ENCODE measurements at places on chromosomes 6 and 20.

GRCh38 chr20:8424010-8424409, 291.9 kb downstream of the PLCB1 start:
- no peak for DNase-seq

DNA sequence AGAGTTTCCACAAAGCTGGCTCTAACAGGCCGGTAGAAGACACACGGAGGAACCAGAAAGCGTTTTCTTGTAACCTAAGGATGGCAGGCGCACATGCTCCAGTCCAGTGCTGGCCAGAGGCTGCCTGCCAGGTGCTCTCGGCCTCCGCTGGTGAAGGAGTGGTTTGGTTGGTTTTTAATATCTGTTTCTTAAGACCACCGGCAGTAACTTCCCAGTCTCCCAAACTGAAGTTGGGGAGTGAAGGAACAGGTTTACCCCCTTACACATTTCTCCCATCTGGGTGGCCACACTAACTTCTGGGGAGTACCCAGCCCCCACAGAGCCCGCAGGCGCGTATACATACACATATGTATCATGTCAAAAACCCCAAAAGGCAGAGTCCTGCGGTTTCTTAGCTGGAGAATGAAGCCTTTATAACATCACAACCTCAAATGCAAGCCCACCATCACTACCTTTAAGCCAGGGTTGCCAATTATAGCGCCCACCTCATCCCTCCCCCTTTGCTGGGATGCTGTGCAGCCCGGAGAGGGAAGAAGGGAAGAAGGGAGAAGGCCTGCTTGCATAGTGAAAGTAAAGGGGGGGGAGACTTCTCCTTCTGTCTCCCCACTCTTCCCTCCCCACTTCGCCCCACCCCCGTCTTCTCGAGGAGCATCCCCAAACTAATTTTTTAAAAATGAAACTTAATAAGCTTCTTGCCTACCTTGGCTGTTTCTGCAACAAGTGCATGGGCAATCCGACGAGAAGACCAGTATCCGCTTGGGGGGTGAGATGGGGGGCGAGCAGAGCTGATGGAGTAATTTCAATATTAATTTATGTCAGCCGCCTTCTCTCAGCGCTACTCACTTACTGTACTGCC, 1.0 kb downstream of the TRERF1 start:
- no peak for DNase-seq

- no peak for DNase-seq
Measured at GRCh38 chr6:3494391-3495100, 37.7 kb upstream of the SLC22A23 start.

DNA sequence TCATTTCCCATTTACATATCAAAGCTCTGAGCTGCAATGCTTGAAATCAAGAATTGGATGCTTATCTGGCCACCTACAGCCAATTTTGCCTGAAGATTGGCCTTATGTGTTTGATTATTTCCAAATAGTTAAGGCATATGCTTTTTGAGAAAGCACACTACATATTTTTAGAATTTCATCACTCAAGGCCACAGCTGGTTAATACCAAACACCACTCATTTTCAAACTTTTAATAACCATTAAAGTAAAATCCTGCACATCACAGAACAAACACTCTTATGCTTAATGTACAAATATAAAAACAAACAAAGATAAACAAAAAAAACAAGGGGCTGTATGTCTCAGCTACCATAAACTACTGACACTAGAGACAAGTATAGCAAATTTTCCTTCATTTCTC, 96.9 kb upstream of the HMGCLL1 start:
- DNase-seq: no peak

DNA sequence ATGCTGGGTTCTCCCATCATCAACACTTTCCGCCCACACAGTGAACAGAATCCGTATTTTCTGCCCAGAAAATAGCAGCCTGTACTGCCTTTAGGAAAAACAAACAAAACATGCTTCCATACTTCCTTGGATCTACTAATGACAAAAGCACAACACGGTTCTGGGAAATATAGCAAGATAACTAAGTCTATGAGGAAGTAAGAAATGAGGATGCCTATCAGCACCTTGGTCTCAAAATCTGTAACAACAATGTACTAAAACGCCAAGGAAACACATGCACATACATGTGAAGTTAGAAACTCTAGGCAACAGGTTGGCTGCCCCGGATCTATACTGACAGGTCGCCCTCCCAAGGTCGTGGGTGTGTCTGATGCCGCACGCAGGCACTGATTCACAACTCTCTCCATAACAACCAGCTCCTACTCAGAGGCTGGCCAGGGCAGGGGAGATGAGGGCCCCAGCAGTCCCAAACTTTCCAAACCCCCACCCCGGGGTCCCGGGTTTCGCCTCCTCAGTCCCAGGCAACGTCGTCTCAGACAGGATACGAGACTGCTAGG, 710 bp downstream of the BTBD9 start:
- no peak for DNase-seq

DNA sequence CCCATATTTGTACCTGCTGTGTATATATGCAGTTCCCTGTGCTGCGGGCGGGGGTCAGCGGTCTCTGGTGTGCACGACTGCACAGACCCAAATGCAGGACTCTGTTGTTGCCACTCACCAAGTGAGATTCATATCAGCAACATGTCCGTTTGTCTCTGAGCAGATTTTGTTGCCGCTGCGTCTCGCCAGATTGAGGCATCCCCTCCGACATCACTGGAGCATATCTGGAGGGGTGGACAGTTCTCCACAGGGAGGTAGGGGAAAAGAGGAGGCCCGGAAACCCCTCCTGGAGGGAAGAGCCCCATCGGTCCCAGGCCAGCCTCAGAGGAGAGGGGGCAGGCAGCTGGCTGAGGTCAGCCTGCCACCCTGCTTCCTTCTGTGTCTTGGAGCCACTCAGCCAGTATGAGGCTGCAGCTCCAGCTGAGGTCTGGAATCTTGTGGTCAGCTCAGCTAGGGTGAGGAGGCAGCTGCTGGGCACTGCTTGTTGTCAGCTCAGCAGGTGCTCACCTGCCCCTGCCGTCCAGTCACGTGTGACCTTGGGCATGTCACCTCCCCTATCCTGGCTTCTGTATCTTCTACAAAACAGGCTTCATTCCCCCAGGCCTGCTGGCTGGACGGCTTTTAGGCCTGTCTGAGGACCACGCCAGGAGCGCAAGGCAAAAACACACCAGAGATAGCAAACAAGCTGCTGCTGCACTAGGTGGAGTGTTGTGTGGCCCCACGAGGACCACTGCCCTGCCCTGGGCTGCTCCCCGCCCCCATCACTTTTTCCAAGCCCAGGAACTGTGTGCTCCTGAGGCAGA, 47.1 kb downstream of the HNF4A start:
- DNase-seq: no peak

DNA sequence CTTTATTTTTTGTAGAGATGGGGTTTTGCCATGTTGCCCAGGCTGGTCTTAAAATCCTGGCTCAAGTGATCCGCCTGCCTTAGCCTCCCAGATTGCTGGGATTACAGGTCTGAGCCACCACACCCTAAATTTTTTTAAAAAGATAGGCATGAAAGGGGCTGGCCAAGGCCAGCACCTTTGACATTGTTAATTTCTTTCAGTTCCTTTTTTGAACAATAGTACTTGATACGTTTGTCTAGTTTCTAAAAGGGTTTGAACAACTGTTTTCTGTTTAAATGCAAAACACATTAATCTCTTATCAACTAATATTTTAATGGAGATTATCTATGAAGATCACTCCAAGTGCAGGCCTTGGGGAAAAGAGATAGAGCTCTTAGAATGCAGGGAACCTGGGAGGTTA, 37.6 kb upstream of the PTPRK start:
- DNase-seq: no peak

DNA sequence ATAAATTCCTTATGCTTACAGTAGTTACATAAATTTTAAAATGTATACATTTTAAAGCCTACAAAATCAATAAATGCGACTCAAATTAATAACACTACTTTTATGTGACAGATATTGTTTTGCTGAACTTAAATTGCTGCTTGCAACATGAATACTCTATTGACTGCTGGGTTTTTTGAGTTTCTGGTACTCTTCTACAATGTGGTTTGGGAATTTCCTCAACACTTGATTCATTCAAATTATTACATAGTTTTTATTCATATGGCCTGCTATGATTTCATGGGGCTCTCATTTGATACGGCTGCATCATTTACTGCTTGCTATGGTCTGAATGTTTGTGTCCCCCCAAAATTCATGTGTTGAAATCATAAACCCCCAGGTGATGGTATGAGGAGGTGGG, 2.3 kb upstream of the TXLNB start:
- DNase-seq: no peak

DNA sequence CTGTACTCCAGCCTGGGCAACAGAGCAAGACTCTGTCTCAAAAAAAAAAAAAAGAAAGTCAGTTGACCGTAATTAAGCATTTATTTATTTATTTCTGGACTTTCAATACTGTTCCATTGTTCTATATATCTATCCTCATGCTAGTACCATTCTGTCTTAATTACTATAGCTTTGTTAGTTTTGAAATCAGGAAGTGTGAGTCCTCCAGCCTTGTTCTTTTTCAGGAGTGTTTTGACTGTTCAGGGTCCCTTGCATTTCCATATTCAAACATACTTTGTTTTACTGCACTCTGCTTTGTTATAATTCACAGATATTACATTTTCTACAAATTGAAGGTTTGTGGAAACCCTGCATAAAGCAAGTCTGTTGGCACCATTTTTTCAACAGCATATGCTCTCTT, 36.7 kb upstream of the ASXL1 start:
- no peak for DNase-seq

- DNase-seq: no peak
Measured at GRCh38 chr20:24503352-24503931, 34.0 kb downstream of the SYNDIG1 start.

- DNase-seq: no peak
Measured at GRCh38 chr20:37907677-37908401, 4.9 kb downstream of the VSTM2L start.

DNA sequence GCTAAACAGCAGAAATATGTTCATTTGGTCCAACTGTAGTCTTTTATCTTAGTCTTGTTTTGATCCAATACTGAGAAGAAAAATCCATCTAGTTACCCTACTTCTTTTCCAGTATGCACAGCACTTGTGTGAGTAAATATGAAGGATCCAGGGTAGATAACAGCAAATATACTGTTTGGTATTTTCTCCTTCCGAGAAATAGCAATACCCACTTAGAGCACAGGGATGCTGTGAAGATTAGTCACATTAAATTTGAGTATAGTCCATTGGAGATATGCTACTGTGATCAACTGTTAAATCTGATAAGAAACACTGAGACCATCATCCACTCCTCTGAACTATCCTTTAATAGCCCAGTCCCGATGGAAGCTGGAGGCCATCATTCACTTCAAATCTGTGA, 145.2 kb downstream of the PDE7B start:
- no peak for DNase-seq

- no peak for DNase-seq
Measured at GRCh38 chr6:91240878-91241603, 654.2 kb upstream of the MAP3K7 start.

DNA sequence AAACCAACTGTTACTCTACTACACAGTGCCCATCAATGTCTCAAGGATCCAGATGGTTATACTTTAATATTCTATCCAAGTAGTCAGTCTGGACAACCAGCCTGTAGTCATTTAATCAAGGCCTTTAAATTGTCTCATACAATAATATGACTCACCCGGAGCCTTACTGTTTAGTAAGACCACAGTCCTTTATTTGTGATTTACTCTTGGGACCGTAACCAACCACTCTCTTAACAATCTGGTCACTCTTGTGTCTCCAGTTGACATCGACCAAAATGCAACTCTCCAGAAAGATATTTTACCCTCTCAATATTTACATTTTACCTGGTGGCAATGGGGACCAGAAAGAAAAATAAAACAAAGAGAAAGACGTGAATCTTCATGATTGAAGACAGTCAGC, 14.9 kb downstream of the DEFB114 start:
- no peak for DNase-seq

GRCh38 chr20:6081236-6081635, 27.4 kb upstream of the LRRN4 start:
- DNase-seq: no peak

GRCh38 chr6:166626177-166627032, 646 bp downstream of the RPS6KA2 start:
- peak; percentile 34 for DNase-seq

GRCh38 chr6:25829375-25829774, 2.5 kb downstream of the SLC17A1 start:
- no peak for DNase-seq

GRCh38 chr6:167987396-167988153, 9.9 kb upstream of the KIF25 start:
- DNase-seq: no peak

GRCh38 chr6:37492236-37492972, 7.3 kb downstream of the CCDC167 start:
- no peak for DNase-seq

- no peak for DNase-seq
Measured at GRCh38 chr6:9116026-9116425, 680.7 kb upstream of the SLC35B3 start.

DNA sequence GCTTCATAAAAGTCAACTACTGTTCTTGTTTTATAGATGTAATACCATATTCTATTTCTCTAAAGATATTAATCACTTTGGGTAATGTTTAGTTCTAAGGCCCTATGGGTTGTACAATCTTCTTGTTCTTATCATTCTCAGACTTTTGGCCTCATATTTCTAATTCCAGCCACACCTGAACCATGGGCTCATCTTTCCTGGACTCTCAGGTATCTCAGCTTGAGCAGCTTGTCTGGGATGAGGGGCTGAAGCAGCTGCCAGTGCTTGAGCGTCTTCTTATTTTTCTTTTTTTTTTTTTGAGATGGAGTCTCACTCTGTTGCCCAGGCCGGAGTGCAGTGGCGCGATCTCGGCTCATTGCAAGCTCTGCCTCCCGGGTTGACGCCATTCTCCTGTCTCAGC, 150.2 kb downstream of the KIF6 start:
- DNase-seq: no peak

DNA sequence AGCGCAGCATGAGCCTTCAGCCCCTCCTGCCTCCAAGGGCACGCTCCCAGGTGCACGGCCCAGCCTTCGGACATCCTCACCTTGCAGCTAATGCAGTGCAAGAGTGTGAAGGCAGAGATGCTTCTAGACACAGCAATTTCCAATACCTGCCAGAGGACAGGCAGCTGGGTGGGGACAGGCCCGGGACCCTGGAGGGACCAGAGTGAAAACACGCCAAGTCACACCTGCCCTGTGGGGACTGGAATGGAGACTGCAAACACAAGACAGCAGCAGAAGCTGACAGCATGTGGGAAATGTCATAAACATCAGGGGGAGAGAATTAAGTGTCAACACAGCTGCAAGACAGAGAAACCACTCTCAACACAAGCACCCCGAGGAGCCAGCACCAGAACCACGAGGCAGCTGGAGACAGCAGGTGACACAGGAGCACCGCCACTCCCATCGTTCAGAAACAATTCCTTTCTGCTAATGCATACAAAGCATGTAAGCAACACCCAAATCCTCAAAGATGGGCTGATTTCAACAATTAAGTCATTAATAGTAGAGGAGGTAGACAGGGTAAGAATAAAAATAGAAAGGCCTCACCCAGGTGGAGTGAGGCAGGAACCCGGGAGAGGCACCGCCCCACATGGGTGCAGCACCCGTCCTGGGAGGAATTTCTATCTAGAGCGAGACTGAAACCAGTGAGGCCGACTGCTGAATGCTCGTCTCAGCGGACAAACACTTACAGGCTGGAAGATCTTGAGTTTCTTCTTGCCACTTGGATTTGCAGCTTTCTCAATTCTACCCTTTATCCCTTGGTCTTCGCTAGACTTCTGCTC, 17.1 kb downstream of the DIDO1 start:
- DNase-seq: no peak

GRCh38 chr20:60453388-60454246, 495.4 kb downstream of the CDH26 start:
- DNase-seq: no peak

GRCh38 chr20:47464380-47465101, 37.1 kb upstream of the NCOA3 start:
- no peak for DNase-seq

All from dorsolateral prefrontal cortex (tissue), 122 donors.